Activated B cell treated with CpG ODN at 0.5 μM for 24 hours (primary cell): ENCODE measurements at places on chromosomes 1 and 21. TPM values are rescaled to one million over a fixed set of nuclear protein-coding genes. Genes with fewer than 3 reads are reported as not detected.

Gene DYNLT4
- not detected in 2 replicates for total RNA-seq

GRCh38 chr21:28639737-28640136 is 352.9 kb downstream of the LTN1 start:
- no peak overlapping the region for H3K4me3 ChIP-seq
- H3K4me1 ChIP-seq: no peaks in the 10 kb centered on the region
- no peak for DNase-seq
- H3K27ac ChIP-seq: no peak overlapping the region
- no peaks in the 10 kb centered on the region for H3K36me3 ChIP-seq

DNA sequence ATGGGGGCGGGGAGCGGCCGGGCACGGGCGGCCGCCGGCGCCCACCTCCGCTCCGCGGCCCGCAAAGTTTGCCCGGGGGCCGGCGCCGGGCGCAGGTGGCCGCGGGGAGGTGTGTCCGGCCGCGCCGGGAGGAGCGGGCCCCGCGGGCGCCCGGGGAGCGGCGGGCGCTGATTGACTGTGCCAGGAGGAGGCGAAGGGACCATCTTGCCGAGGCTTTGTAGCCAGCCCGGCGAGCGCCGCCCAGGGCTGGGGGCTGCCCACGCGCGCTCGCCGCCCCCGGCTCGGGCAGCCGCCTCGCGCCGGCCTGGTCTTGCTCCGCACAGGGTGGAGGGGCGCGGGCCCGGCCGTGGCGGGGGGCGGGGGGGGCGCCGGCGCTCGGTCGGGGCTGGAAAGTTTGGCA is 432 bp downstream of the EPHB2 start:
- no peak overlapping the region for H3K27ac ChIP-seq
- DNase-seq: no peak
- peaks cover 63% of the 10 kb centered on the region for H3K27me3 ChIP-seq
- H3K4me1 ChIP-seq: peaks cover 15% of the 10 kb centered on the region

GRCh38 chr1:77834771-77835334 is 53.6 kb upstream of the NEXN start:
- H3K36me3 ChIP-seq: peaks cover 48% of the 10 kb centered on the region
- H3K27me3 ChIP-seq: no peaks in the 10 kb centered on the region
- H3K4me3 ChIP-seq: no peak overlapping the region
- DNase-seq: no peak

DNA sequence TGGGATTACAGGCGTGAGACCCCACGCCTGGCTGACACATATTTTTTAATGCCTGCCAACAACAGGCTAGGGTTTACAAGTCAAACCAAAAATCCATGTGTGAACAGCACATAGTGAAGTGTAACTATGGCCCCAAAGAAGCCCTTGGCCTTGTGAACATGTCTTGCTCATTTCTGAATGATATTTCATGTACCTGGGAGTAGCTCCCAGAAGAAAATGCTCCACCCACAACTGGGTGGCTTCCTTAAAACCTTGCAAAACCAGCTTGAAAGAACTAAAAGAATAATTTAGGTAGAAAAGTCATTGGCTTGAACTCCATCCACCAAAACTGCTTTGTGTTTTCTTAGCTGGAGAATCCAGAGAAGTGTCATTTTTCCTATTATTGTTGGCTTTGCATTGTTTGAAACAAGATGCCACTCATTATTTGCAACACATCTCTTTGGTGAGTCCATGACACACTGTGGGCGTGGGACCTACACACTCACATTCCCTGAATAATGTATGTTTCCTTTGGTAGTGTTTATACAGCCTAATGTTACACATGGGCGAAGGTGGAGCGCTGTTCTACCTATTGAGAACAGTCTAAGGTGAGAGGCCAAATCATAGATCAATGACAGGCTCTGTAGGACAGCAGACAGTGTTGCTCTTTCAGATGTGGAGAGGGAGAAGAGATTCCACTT is 28.5 kb upstream of the SDE2 start:
- no peak overlapping the region for H3K4me3 ChIP-seq
- H3K27ac ChIP-seq: peak overlapping the region; percentile 94
- no peak for DNase-seq

- no peak overlapping the region for H3K27ac ChIP-seq
- H3K4me3 ChIP-seq: no peak overlapping the region
- no peak for DNase-seq
Observed at GRCh38 chr1:94727846-94728715, 92.1 kb upstream of the SLC44A3 start.

- H3K4me1 ChIP-seq: no peaks in the 10 kb centered on the region
- no peak overlapping the region for H3K4me3 ChIP-seq
- no peak overlapping the region for H3K27ac ChIP-seq
- H3K27me3 ChIP-seq: no peaks in the 10 kb centered on the region
- no peak for DNase-seq
Observed at GRCh38 chr1:240363315-240363714, 248.6 kb downstream of the GREM2 start.

DNA sequence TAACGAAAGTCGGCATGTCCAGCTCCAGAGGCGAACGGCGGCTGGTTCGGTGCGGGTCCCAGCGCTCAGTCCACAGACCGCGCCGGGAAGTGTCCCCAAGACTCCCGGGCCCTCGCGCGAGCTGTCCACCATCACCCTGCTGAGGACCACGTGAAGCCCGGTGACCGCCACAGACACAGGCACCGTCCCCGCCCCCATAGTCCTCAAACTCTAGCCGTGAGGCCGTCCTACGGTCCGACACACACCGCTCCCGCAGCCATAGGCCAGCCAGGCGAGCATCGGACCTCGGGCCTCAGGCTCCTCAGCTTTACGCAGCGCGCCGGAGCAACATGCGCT is 535 bp downstream of the SETD4 start:
- H3K27ac ChIP-seq: peak overlapping the region; percentile 96
- no peaks in the 10 kb centered on the region for H3K27me3 ChIP-seq
- peaks cover 43% of the 10 kb centered on the region for H3K36me3 ChIP-seq
- DNase-seq: no peak

DNA sequence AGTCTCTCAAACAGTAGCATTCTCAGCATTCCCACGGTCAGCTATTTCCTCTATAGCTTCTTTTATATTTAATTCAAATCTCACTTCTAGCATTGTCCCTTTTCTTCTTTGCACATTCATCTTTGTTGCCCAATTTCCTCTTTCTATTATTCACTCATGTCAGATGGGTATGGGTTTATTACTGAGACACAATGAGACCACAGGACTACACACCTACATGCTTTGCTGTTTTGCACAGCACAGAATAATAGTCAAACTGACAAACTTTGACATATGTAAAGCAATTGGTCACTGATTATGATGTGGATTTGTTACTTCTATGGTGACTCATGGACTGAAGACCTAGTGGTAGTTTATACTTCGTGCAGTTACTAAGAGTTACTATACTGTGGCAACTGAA is 5.8 kb upstream of the CD1C start:
- peaks cover 72% of the 10 kb centered on the region for H3K4me1 ChIP-seq
- H3K36me3 ChIP-seq: peaks cover 10% of the 10 kb centered on the region
- H3K27ac ChIP-seq: peak overlapping the region; percentile 66
- no peaks in the 10 kb centered on the region for H3K27me3 ChIP-seq
- no peak for DNase-seq
- peak overlapping the region; percentile 36 for H3K4me3 ChIP-seq

Gene RXFP4
- not detected in 2 replicates for total RNA-seq

DNA sequence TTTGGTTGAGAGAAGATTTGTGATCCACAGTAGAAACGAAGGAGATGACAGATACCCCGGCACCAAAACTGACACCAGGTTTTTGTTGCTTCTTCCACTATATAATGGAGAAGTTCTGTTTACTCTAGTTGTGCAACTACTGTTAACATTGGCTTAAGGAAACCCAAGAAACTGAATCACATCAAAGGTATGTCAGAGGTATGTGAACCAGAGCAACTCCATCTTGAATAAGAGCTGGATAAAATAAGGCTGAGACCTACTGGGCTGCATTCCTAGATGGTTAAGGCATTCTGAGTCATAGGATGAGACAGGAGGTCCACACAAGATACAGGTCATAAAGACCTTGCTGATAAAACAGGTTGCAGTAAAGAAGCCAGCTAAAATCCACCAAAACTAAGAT is 173.7 kb upstream of the CAMK1G start:
- H3K4me3 ChIP-seq: no peak overlapping the region
- H3K27me3 ChIP-seq: peaks cover 8% of the 10 kb centered on the region
- no peak for DNase-seq
- no peaks in the 10 kb centered on the region for H3K4me1 ChIP-seq
- no peak overlapping the region for H3K27ac ChIP-seq

GRCh38 chr1:74280642-74281396 is 45.6 kb downstream of the TNNI3K start:
- no peaks in the 10 kb centered on the region for H3K36me3 ChIP-seq
- no peak overlapping the region for H3K27ac ChIP-seq
- DNase-seq: no peak
- H3K4me1 ChIP-seq: no peaks in the 10 kb centered on the region
- no peak overlapping the region for H3K4me3 ChIP-seq

DNA sequence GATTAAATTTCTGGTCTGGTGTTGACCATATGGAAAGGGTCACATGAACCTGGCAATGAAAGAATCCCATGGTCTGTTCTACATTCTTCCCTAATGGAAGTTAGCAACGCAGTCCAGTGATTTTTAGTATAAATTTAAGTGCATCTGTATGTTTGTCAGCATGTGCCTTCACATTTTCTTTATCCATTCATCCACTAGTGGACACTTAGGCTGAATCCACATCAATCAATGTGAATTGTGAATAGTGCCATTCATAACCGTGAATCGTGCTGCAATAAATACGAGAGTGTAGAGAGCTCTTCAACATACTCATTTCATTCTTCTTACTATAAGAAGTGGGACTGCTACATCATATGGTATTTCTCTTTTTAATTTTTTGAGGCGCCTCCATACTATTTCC is 12.7 kb upstream of the IFI16 start:
- H3K4me3 ChIP-seq: no peak overlapping the region
- no peak for DNase-seq
- H3K36me3 ChIP-seq: peaks cover 4% of the 10 kb centered on the region
- no peak overlapping the region for H3K27ac ChIP-seq
- H3K27me3 ChIP-seq: no peaks in the 10 kb centered on the region
- peaks cover 20% of the 10 kb centered on the region for H3K4me1 ChIP-seq

GRCh38 chr1:232965912-232966217 is 15.5 kb downstream of the NTPCR start:
- no peak for DNase-seq
- H3K27ac ChIP-seq: no peak overlapping the region
- H3K4me1 ChIP-seq: peaks cover 19% of the 10 kb centered on the region
- H3K4me3 ChIP-seq: no peak overlapping the region
- H3K27me3 ChIP-seq: no peaks in the 10 kb centered on the region
- H3K36me3 ChIP-seq: peaks cover 66% of the 10 kb centered on the region

Gene SCMH1
- total RNA-seq: 25.1 and 28.0 TPM in 2 replicates

DNA sequence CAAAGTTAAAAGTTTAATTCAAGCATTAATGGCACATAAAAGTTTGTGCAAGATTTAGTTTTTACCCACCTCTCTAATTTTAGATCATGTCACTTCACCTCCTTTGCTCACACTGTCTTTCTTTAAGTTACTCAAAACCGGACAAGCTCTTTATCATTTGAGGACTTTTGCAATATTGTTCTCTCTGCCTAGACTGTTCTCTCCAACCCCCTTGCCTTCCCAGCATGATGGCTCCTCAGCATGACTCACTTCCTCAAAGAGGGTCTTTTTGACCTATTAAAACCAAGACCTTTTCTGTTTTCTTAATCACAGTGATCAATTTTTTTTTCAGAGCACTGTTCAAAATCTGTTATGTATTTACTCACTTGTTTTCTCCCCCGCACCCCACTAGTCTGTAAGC is 61.3 kb downstream of the XKR8 start:
- no peak overlapping the region for H3K27ac ChIP-seq
- H3K4me3 ChIP-seq: no peak overlapping the region
- H3K27me3 ChIP-seq: no peaks in the 10 kb centered on the region
- no peaks in the 10 kb centered on the region for H3K4me1 ChIP-seq

GRCh38 chr1:29519788-29520110 is 283.4 kb downstream of the PTPRU start:
- no peak overlapping the region for H3K27ac ChIP-seq
- no peaks in the 10 kb centered on the region for H3K4me1 ChIP-seq
- H3K27me3 ChIP-seq: peaks cover 11% of the 10 kb centered on the region
- DNase-seq: no peak
- H3K36me3 ChIP-seq: no peaks in the 10 kb centered on the region
- no peak overlapping the region for H3K4me3 ChIP-seq

Gene HOOK1
- 9.9 and 11.5 TPM in 2 replicates for total RNA-seq

- H3K27ac ChIP-seq: no peak overlapping the region
- no peak for DNase-seq
- peaks cover 9% of the 10 kb centered on the region for H3K4me1 ChIP-seq
- H3K27me3 ChIP-seq: peaks cover 54% of the 10 kb centered on the region
Observed at GRCh38 chr1:115829023-115829674, 11.8 kb downstream of the NHLH2 start.

Gene DNMT3L
- total RNA-seq: not detected in 2 replicates

Gene COL9A2
- 5.5 and 5.7 TPM in 2 replicates for total RNA-seq

GRCh38 chr1:16612332-16613172 is 812 bp downstream of the NBPF1 start:
- no peak overlapping the region for H3K27ac ChIP-seq
- H3K36me3 ChIP-seq: no peaks in the 10 kb centered on the region
- no peak for DNase-seq
- H3K4me3 ChIP-seq: no peak overlapping the region
- no peaks in the 10 kb centered on the region for H3K4me1 ChIP-seq

Gene TRIM46
- total RNA-seq: 1.2 and 1.9 TPM in 2 replicates

DNA sequence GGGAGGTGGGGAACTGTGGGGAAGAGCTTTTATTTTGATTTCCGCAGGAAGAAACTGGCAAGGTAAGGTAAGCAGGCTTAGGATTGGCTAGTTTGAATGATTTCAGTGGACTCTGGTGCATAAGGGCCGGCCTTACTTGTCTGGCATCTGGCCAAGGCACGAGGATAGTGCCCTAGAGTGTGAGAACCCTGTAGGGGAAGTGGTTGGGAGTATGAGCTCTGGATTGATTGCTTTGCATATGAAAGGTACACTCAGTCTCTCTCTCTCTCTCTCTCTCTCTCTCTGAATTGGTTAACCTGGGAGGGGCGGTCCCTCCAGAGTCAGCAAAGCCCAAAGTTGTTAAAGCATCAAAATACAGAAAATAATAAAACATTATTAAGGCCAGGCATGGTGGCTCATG is 463.0 kb downstream of the SIPA1L2 start:
- no peaks in the 10 kb centered on the region for H3K36me3 ChIP-seq
- no peaks in the 10 kb centered on the region for H3K27me3 ChIP-seq
- no peaks in the 10 kb centered on the region for H3K4me1 ChIP-seq
- no peak overlapping the region for H3K27ac ChIP-seq
- no peak overlapping the region for H3K4me3 ChIP-seq

Gene GPR52
- 7.7 and 12.4 TPM in 2 replicates for total RNA-seq

GRCh38 chr1:116379057-116379630 is 6.1 kb downstream of the ATP1A1 start:
- H3K4me1 ChIP-seq: peaks cover 82% of the 10 kb centered on the region
- no peaks in the 10 kb centered on the region for H3K27me3 ChIP-seq
- H3K27ac ChIP-seq: peak overlapping the region; percentile 94
- peaks cover 18% of the 10 kb centered on the region for H3K36me3 ChIP-seq

Gene GNG12
- not detected in 2 replicates for total RNA-seq

Gene GLIS1
- not detected in 2 replicates for total RNA-seq

GRCh38 chr1:90959352-90960206 is 62.3 kb downstream of the ZNF644 start:
- H3K4me1 ChIP-seq: peaks cover 63% of the 10 kb centered on the region
- H3K27me3 ChIP-seq: no peaks in the 10 kb centered on the region
- H3K27ac ChIP-seq: peak overlapping the region; percentile 8
- no peak for DNase-seq
- H3K4me3 ChIP-seq: no peak overlapping the region

GRCh38 chr1:26162220-26162709 is 3.4 kb downstream of the FAM110D start:
- H3K27me3 ChIP-seq: peaks cover 24% of the 10 kb centered on the region
- no peaks in the 10 kb centered on the region for H3K36me3 ChIP-seq
- peaks cover 13% of the 10 kb centered on the region for H3K4me1 ChIP-seq
- no peak overlapping the region for H3K27ac ChIP-seq
- no peak for DNase-seq
- H3K4me3 ChIP-seq: peak overlapping the region; percentile 59

Gene ADAM30
- not detected in 2 replicates for total RNA-seq
